ENCODE measurements at places on chromosomes 4 and X.
A peak's percentile ranks its signal among the peaks of the same experiment; 100 is the strongest.

GRCh38 chrX:121307449-121307848, 260.0 kb downstream of the GLUD2 start:
- no peak for DNase-seq

GRCh38 chrX:8037593-8038348, 110.6 kb upstream of the PNPLA4 start:
- DNase-seq = peak; percentile 9

GRCh38 chr4:88102026-88102425, 56.4 kb downstream of the ABCG2 start:
- no peak for DNase-seq

DNA sequence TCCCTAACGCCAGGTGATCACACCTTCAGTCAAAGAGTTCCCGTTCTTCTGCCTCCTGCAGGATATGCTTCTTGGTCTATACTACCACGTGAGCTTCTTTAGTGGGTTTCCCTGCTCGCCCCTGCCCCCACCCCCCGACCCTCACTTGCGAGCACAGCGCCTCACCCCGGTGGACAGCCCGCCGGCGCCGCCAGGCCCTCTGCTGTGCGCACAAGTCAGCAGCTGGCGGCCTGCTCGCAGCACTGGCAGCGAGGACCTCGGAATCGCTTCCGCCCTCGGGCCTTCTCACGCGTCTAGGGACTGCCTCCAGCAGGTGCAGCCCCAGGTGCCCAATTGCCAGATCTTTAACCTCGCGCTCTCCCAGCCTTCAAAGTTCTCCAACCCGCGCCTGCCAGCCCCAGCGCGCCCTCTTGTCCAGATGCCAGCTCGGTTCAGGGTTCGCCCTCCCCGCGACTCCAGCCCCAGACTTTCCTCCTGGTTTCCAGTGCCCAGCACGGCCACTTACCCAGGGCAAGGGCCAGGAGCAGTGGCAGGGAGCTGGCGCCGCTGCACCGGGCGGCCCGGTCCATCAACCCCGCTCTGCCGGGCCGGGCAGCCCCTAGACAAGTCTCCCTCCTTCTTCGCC, 454 bp downstream of the BTC start:
- DNase-seq = peak; percentile 44

DNA sequence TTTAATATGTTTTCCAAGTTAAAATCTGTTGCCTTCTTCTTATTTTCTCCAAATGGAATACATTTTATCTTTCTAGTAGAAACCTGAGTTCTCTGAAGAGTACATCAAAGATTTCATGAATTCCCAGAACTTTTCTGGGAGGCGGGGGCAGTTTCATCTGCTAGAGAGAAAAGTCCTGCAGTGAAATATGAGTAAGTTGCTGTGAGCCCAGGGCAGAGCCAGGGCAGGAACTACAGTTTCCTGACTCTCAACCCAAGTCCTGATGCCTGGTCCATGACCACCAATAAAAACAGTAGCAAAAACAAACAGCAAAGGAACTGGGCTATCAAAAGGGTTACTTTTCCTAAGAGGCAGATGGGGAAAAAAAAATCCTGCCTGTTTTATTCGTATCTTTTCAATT, 239.4 kb upstream of the CTSO start:
- no peak for DNase-seq

GRCh38 chr4:29553846-29554245, 1166.3 kb upstream of the PCDH7 start:
- DNase-seq = peak; percentile 60

DNA sequence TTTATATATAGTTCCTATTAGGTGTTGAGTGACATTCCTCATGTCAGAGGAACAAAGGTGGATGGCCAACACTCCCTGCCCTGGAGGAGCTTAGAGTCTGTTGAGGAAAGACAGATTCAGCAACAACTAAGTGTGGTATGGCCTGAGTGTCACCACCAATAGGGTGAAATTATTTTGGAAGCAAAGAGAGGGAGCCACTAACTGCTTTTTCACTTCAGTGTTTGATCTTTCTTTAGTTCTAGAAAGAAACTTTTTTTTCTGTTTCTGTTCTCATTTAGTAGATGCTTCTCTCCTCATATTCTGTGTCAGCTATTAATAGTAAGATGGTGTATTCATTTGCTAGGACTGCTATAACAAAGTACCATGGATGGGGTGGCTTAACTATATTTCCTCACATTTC, 81.5 kb downstream of the ARX start:
- no peak for DNase-seq

DNA sequence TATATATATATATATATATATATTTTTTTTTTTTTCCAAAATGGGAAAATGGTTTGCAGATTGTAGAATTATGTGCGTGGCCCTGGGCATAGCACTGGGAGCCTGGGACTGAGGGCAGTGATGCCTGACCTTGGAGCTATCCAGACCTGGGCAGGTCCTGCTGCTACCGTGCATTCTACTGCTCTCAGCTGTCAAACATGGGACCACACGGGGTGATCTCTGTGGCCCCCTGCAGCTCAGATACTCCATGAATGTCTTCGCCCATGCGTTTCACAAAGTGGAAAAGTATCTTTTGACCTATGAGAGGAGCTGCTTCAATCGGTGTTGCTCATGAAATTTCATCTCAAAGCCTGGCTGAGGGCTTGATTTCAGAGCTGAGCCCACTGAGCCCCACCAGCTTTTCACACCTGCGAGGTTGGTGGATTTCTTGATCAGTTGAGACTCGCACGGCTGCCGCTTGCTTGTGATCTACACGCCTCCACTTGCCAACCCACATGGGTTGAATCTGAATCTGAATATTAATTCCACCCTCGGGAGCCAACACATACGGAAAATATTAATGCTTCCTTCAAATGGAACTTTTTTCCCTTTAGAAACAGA, 35.7 kb downstream of the ING2 start:
- DNase-seq = peak; percentile 53

DNA sequence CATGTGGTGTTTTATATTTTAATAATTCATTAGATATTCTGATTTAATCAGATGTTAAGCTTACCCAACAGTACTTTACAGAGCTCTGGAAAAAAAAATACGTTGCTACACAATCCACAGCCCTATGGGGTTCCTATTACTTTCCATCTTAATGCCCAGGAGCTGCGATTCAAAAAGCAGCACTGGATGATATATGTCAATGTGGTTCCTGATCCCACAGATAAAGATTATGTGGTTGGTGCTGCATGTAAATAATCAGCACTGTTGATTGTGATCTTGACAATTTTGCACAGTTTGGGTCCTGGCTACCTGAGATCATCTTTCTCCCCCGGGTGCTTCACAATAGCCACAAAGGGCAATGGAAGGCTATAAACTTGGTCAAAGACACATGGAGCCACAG, 72.7 kb upstream of the DCLK2 start:
- DNase-seq = no peak

- DNase-seq = no peak
Measured at GRCh38 chrX:78665342-78665741, 6.2 kb upstream of the RTL3 start.

GRCh38 chr4:145934434-145935047, 4.1 kb downstream of the ZNF827 start:
- no peak for DNase-seq

DNA sequence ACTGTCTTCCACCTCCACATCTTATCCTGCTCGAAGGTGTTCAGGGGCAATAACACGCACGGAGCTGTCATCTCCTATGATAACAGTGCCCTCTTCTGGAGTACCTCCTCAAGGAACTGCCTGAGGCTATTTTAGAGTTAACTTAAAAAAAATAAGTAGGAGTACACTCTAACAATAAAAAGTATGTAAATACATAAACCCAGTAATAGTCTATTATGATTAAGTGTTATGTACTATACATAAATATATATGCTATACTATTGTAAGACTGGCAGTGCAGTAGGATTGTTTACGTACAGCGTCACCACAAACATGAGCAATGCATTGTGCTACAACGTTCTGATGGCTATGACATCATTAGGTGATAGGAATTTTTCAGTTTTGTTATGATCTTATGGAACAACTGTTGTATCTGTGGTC, 34.5 kb upstream of the TLR2 start:
- DNase-seq = peak; percentile 56

GRCh38 chrX:115289465-115289864, at the start of gene LUZP4:
Gene LUZP4, plus strand, starts transcription at chrX:115289715. Its CDS starts 45 bp downstream, at chrX:115289760.
- no peak for DNase-seq

DNA sequence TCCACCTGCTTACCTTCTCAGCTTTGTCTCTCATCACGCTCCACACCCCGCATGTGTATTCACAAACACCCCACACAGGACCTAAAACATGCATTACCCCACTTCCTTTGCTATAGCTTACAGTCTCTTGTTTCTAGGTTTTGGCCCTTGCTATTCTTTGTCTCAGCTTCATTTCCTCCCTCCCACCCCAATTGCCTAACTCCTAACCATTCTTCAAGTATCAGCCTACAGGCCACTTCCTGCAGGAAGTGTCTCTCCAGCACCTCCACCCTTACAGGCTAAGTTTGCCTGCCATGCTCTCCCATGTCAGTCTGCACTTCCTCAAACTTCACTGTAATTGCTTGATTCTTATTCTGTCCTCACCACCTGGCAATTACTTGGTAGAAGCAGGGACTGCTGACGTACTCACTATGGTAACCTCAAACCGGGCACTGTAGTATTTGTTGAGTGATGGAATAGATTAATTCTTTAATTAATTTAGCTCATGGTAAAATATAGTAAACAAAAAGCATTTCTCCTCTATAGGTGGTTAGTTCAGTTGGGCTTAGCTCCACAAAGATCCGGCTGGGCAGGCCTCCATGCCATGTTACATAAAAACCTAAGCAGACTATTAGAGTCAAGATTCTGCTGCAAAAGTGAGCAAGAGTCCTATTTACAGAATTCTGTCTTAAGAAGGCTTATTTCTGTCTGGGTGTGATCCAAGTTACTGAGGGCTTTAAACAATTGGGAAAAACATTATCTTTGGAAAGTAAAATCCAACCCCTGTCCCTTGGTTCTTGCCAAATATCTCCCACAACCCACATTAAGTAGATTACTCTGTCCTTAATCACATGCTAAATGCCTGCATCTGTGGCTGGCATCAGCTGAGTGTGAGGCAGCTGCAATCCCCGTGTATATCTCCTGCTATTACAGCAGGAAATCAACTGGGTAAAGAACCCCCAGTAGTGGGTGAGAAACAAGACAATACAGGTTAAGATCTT, 124.7 kb upstream of the CPEB2 start:
- DNase-seq = peak; percentile 45

- no peak for DNase-seq
Measured at GRCh38 chr4:181970366-181970765, 272.8 kb upstream of the TENM3 start.

GRCh38 chr4:87117051-87117731, 103.2 kb downstream of the KLHL8 start:
- DNase-seq = no peak

DNA sequence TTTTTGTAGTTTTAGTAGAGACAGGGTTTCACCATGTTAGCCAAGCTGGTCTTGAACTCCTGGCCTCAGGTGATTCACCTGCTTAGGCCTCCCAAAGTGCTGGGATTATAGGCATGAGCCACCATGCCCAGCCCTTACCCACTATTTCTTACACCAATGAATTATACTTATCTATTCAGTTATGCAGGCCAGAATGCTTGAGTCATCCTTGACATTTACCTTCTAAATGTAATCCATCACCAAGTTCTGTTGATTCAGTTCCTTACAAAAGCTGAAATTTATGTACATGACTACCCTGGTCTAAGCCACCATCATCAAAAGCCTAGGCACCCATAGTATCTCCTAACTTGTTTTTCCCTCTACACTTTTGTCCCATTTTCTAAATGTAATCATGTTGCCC, 585.7 kb downstream of the IL15 start:
- peak; percentile 41 for DNase-seq

- DNase-seq = no peak
Measured at GRCh38 chr4:25154594-25155265, 5.5 kb downstream of the SEPSECS start.

- no peak for DNase-seq
Measured at GRCh38 chrX:38278682-38279081, 48.6 kb downstream of the RPGR start.

DNA sequence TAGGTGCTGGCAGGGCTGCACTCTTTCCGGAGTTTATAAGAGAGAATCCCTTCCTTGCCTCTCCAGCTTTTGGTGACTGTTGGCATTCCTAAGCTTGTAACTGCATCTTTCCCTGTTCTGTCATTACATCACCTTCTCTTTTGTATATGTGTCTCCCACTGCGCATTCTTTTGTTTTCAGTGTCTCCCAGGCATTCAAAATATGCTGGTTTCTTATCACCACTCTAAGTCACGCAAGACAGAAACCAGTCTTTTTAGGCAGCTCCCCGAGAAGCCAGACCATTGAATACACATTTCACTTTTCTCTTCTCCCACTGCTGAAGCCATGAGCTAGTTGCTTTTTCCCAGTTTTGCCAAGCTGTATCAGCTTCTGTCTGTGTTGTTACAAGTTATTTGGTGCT, 71.0 kb downstream of the LAS1L start:
- DNase-seq = no peak

DNA sequence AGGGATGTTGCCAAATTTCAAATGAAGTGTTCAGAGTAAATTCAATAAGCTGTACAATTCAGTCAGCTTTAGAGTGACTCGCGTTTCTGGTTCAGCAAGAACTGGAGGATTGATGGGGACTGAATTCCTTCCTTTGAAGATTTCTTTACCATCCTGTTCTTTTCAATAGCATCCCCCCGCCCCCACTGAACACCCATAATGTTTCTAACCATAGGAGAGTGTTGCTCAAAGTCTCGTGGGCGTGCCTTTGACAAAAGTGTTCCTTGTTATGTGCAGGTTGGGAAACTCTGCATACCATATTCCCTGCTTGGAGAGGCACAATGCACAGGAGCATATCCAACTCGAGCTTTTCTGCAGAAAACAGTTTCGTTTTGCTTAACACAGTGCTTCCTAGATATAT, 323.5 kb upstream of the CASK start:
- peak; percentile 36 for DNase-seq

- no peak for DNase-seq
Measured at GRCh38 chr4:60241866-60242265, 958.3 kb upstream of the ADGRL3 start.

- peak; percentile 74 for DNase-seq
Measured at GRCh38 chr4:121726642-121727268, 30.0 kb upstream of the ANXA5 start.

- DNase-seq = no peak
Measured at GRCh38 chr4:73891739-73892405, 22.7 kb downstream of the CXCL1 start.

DNA sequence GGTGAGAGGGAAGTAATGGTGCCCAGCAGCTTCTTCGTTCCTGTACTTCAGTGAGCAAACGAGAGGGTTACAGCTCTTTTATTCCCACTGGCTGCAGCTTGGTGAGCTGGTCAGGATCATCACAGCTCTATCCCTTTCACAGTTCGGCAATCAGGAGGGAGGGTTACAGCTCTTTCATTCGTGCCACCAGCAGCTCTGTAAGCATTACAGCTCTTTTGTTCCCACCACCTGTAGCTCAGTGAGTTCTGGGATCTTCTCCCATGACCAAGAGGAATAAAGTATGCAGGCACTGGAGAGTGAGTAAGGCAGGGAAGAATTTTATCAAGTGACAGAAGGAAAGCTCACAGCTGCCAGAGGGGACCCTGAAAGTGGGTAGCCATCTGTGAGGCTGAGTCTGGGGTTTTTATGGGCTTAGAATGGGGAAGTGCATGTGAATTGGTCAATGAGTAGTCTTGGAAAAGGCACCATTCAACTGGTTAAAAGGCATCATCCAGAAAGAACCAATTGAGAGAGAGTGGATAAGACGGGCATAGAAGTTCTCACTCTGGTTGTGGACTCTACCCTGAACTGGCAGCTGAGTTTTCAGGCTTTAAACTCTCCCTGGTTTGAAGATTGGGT, 123.7 kb downstream of the COX18 start:
- DNase-seq = no peak

- no peak for DNase-seq
Measured at GRCh38 chr4:2813446-2814405, 20.8 kb downstream of the SH3BP2 start.

- DNase-seq = no peak
Measured at GRCh38 chr4:37735578-37735977, 49.4 kb upstream of the RELL1 start.

GRCh38 chrX:19810006-19810774, 77.2 kb downstream of the SH3KBP1 start:
- no peak for DNase-seq
